ENCODE measurements at places on chromosomes 3 and 15. TPM values are rescaled to one million over a fixed set of nuclear protein-coding genes. Genes with fewer than 3 reads are reported as not detected.

DNA sequence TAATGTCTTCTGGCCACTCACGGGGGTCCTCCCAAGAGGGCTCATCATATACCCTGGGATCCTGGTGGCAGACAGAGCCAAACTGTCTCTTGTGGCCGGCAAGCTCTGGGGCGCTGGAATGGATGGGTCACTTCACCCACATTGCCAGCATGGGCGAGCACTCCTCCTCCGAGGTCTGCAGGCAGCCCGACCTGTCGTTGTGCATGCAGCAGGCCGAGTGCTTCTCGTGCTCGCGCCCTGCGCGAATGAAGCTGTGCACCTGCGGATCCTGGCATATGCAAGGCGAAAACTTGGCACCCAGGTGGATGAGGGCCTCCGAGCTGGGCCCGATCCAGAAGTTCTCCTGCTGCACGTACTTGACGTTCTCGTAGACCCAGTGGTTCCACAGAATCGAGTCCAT is 33.6 kb upstream of the GRIP2 start:
- no peaks in the 10 kb centered on the region for H3K4me1 ChIP-seq
- DNase-seq, result no peak
- H3K27me3 ChIP-seq, result peaks cover 90% of the 10 kb centered on the region

GRCh38 chr3:122263974-122264588 is 61.0 kb upstream of the CSTA start:
- no peaks in the 10 kb centered on the region for H3K36me3 ChIP-seq
- H3K27me3 ChIP-seq, result no peaks in the 10 kb centered on the region
- H3K27ac ChIP-seq, result no peak overlapping the region
- no peaks in the 10 kb centered on the region for H3K4me1 ChIP-seq
- no peak for DNase-seq
- H3K4me3 ChIP-seq, result no peak overlapping the region

- H3K36me3 ChIP-seq, result no peaks in the 10 kb centered on the region
- peak overlapping the region; percentile 90 for H3K27ac ChIP-seq
- peak overlapping the region; percentile 13 for H3K4me3 ChIP-seq
- no peaks in the 10 kb centered on the region for H3K27me3 ChIP-seq
- H3K4me1 ChIP-seq, result peaks cover 32% of the 10 kb centered on the region
These were observed 41.6 kb upstream of the MRPS22 start for GRCh38 chr3:139302084-139302800.

GRCh38 chr3:15631426-15632211 is 30.1 kb downstream of the BTD start:
- H3K4me1 ChIP-seq, result peaks cover 44% of the 10 kb centered on the region
- H3K4me3 ChIP-seq, result no peak overlapping the region
- peak overlapping the region; percentile 89 for H3K27ac ChIP-seq
- H3K36me3 ChIP-seq, result no peaks in the 10 kb centered on the region

The MAP2K5 gene
- total RNA-seq, result 29.0 TPM
